ENCODE measurements at places on chromosomes 6 and 20.

- no peak for DNase-seq
Measured at GRCh38 chr6:134740473-134741199, 209.3 kb downstream of the ALDH8A1 start.

DNA sequence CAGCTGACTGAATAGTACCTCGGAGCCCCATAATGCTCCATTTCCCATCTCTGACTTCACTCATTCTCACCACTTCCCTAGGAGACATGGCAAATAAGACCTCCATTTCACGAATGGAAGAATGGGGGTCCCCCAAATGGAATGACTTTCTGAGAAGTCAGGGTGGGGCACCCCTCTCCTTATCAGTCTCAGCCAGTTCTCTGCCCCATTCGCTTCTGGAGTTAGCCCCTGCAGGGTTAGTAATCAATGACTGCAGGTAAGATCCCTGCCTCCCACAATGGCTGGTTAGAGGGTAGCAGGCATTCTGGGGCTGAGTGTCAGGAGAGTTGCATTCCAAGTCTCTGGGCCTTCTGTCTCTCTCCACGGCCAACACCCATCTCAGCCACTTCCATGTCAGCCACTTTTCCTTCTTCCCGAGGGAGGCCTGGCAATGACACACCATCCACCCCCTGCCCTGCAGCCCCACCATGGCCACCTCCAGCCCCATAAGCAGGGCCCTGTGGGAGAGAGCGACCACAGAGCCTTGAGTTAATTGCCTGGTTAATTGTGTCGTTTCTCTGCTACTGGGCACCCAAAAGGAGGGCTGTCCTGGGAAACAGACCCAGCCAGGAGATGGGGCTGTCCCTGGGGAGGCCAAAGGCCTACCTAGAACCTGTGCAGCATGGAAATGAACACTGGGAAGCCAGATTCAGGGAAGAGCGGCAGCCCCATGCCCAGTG lies 13.4 kb downstream of the CCDC167 start:
- no peak for DNase-seq

DNA sequence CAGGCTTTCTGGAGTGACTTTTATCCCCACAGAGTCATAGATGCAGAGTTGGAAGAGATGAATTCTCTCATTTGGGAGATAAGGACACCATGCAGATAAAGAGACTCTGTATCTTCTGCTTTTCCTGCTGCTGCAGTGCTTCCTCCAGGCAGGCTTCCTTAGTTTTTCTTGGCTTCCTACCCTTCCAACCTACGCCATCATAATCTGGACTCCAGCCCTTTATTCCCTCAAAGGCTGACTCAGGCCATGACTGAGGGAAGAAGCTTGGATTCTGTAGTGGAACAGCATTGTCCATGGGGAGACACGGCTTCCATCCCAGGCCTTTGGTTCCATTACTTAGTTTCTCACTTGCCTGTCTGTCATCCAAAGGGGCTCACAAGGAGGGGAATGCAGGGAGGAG lies 6.5 kb upstream of the RNF24 start:
- no peak for DNase-seq

DNA sequence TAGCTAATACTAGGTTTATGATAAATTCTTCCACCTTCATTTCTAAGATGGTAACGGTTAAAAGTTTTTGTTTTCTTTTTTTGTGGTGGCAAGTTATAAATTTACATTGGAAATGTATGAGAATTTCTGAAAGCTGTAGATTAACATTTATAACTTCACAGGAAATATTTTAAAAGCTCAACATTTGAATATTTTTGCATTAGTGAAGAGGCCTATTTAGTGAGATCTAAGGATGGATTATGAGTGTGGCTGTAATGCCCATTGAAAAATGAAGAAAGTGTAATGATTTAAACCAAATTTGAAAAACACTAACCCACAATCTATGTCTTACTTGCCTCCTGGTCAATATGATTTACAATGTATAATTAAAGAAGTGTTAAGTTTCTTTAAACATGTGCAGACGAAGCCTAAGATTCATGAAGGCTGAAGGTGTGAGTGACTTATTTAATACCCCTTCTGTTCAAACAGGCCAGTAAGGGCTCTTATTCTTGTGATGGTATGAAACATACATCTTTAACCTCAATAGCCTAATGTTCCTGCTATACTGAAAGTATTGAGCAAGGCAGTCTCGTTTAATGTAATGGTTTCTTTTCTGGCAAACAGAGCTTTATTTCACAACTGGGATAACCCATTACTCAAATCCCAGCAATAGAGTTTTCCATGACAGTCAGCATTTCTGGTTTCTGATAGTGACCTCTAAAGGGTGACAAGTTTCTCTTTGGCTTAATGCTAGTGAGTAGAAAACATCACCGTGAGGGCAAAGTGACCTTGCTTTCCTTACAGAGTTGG lies 13.2 kb downstream of the HDGFL1 start:
- DNase-seq, result no peak
